Calu3 (cell line): ENCODE measurements at places on chromosomes 6 and 20. TPM values are rescaled to one million over a fixed set of nuclear protein-coding genes. Genes with fewer than 3 reads are reported as not detected.

ACTL10 gene
- 5.4 and 7.3 TPM in 2 replicates for total RNA-seq

SLC17A9 gene
- total RNA-seq, result 12.0 and 18.8 TPM in 2 replicates

FRS3 gene
- total RNA-seq, result 5.0 and 6.6 TPM in 2 replicates

BPIFB2 gene
- not detected in 2 replicates for total RNA-seq

DEFB116 gene
- total RNA-seq, result not detected in 2 replicates

IFT52 gene
- 30.2 and 30.8 TPM in 2 replicates for total RNA-seq

MPIG6B gene
- total RNA-seq, result not detected in 2 replicates

FAM8A1 gene
- total RNA-seq, result 11.6 and 11.8 TPM in 2 replicates

COL20A1 gene
- 0.44 TPM in 1 of 2 replicates, not detected in the other for total RNA-seq

CCDC170 gene
- total RNA-seq, result 0.26 TPM in 1 of 2 replicates, not detected in the other

SOX12 gene
- total RNA-seq, result 13.6 and 14.5 TPM in 2 replicates

HLA-DQA2 gene
- total RNA-seq, result 2.1 and 2.4 TPM in 2 replicates

ARMC2 gene
- total RNA-seq, result 4.5 and 7.1 TPM in 2 replicates

RAB44 gene
- total RNA-seq, result not detected in 2 replicates

F13A1 gene
- total RNA-seq, result not detected in 2 replicates

TULP1 gene
- not detected in 2 replicates for total RNA-seq

PRSS35 gene
- not detected in 2 replicates for total RNA-seq

SLC17A4 gene
- 1.9 and 3.4 TPM in 2 replicates for total RNA-seq

PNPLA1 gene
- total RNA-seq, result 0.19 and 0.20 TPM in 2 replicates

CLPSL2 gene
- not detected in 2 replicates for total RNA-seq

SLC22A23 gene
- total RNA-seq, result 3.9 and 4.3 TPM in 2 replicates

SLC35F1 gene
- not detected in 2 replicates for total RNA-seq

SRSF12 gene
- 1.7 and 1.8 TPM in 2 replicates for total RNA-seq

TAAR2 gene
- total RNA-seq, result not detected in 2 replicates

HSP90AB1 gene
- 2,072 and 2,073 TPM in 2 replicates for total RNA-seq

ELOVL5 gene
- 95.7 and 114 TPM in 2 replicates for total RNA-seq

OVOL2 gene
- total RNA-seq, result 7.4 and 8.4 TPM in 2 replicates

HLA-DRB1 gene
- 111 and 141 TPM in 2 replicates for total RNA-seq

ZSCAN16 gene
- 14.2 and 15.9 TPM in 2 replicates for total RNA-seq

PSMB8 gene
- 123 and 196 TPM in 2 replicates for total RNA-seq

HLA-DOA gene
- 1.7 and 4.1 TPM in 2 replicates for total RNA-seq

MUC21 gene
- not detected in 2 replicates for total RNA-seq

ABHD16B gene
- total RNA-seq, result 0.24 TPM in 1 of 2 replicates, not detected in the other

HCRTR2 gene
- total RNA-seq, result not detected in 2 replicates
